ENCODE measurements at places on chromosomes 13 and 19.

DNA sequence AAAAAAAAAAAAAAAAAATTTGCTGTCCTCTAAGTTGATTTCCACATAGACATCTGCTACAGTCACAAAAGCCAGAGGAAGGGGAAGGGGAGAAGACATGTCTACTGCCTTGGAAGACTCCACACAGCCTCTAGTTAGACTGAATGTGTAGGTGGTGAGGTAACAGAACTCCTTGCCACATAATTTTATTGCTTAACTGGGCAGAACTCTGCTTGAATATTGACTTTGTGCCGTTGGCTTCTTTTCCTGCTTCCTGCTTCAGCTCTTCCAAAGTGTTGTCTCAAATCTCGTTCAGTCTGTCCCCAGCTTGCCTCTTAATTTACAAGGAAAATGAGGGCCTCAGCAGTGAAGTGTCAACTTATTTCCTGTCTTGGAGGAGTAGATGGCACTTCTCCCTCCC, 37.1 kb downstream of the ESD start:
- DNase-seq = no peak

DNA sequence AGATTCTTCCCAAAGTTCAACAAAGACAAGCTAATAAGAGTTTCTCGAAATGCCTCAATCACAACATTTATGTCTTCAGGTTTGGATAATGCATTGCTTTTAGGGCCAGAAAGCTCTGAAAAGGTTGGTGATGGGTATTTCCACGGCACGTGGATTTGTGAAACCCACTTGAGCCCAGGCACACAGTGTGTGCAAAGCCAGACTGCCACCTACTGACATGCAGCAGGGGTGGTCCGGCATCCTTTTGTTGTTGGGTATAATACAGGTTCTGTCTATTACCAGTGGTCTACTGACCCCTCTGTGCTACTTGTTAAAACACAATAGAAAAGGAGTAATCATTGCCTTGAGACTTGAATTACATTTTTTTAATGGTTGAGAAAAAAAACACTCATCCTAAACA, 225.6 kb downstream of the RAP2A start:
- DNase-seq = no peak

GRCh38 chr13:72932250-72932649, 126.6 kb upstream of the KLF5 start:
- no peak for DNase-seq

DNA sequence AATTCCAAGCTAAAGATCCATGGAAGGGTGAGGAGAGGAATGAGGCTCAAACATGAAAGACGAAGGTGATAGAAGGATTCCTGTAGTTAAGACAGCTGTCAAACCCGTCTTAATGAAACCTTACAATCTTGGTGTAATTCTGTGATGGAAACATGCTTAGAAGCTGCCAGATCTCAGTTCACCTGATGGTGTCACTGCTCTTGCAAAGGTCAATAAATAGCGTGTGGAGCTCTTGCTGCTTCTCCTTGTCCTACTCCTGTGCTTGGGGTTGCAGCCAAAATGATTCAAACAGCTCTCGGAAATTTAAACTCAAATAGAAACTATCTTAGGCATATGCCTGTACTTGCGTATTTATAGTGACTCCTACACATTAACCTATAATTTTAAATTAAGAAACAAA, 1705.0 kb downstream of the OLFM4 start:
- DNase-seq = no peak

- DNase-seq = no peak
These were observed 332 bp upstream of the SUPT20H start for GRCh38 chr13:37059848-37060192.

DNA sequence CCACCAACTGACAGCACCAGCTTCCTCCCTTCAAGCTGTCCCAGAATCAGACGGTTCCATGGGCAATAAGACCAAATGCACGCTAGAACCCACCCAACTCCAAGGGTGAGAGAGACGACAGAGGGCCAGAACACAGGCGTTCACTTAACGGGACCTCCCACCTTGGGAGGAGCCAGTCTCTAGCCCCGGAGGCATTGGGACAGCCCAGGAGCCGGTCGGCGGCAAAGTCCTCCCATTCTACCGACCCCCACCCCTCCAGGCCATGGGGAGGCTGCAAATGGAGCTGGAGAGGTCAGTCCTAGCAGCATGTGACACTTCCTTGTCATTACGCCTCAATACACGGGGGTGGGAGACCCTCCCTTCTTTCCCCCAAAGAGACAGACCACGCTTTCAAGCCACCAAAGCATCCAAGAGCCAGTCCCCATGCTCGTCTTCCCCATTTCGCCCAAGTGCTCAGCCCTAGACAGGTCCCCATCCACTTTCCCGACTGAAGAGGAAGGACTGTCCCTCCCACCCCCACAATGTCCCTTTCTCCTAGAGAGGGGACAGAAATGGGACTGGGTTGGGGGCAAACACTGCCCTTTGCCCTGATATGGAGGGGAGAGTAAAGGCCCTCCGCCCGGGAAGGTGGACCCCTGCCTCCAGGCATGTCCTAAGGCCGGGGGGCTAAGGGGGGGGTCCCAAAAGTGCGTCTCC, 964 bp downstream of the KHSRP start:
- peak; percentile 80 for DNase-seq

All from activated effector memory CD4-positive, alpha-beta T cell treated with anti-CD3 and anti-CD28 coated beads, Interleukin-2, amount 50 U/mL, for 16 hours (primary cell).